NCI-H2029 treated with DMSO at 0.1 percent for 48 hours (cell line): ENCODE measurements at places on chromosomes 12 and 14.
A peak's percentile ranks its signal among the peaks of the same experiment; 100 is the strongest.

- DNase-seq: no peak
Observed at GRCh38 chr14:45679853-45680252, 426.9 kb upstream of the MIS18BP1 start.

DNA sequence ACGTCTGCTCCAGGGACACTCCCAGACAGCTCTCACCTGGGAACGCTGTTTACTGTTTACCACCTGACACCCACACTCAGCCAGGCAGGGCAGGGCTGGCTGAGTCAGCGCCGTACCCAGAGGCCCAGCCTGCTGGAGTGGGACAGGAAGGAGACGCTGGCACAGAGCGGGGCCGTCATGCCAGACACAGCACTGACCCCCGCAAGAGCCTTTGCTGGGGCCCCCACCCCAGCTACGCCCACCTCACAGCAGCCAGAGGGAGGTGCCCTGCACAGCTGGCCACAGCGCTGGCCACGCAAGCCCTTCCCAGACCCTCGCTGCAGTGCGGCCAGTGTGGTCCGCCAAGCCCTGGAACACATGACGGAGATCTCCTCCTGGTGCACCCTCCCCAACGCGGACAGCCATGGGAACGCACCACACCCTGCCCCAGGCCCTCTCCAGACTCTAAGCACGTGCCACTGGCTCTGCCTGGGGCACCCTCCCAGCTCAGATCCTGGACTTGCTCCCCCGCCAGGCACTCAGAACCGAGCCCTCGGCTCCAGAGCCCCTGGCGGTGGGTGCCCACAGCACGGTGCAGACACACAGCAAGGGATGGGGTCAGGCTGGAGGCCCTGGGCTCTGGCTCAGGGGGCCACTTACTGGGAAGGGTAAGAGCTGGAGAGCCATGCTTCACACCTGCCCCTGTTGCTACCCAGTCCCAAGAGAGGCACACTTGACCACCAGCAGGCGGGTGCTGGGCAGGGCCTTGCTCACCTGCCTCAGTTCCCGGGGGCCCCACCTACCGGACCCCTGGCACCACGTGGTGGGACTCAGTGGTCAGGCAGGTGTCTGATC lies 5.7 kb downstream of the AHNAK2 start:
- no peak for DNase-seq

DNA sequence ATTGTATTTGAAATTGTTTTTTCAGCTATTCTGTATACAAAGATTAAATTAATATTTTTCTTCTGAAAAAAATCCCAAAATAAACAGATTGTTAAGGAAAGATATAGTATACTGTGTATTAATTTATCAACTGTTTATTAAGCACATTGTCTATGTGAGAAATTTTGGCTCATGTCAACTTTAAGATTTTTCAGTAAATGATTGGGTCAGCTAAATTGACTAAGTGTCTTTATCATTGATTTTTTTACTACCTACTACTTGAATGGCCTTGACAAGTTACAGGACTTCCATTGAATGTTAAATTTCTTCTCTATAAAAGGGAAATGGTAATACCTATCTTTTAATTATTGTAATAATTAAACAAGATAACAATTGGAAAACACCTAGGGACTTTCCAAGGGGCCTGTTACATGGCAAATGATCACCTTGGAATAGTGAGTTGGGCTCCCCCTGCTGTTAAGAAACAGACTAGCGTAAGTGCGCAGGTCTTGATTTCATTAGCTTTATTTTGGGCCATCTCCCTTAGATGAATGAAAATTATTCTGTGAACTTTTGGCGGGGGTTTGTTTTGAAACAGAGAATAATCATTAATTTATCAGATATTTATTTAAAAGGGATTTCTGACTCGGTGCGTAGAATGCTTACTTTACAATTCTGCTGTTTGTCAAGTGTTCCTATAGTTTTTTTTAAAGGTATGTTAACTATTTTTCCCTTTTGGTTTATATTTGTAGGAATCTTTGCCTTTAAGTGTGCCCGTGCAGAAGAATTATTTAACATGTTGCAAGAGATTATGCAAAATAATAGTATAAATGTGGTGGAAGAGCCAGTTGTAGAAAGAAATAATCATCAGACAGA lies 14.5 kb upstream of the CCT2 start:
- DNase-seq: peak; percentile 43

- DNase-seq: no peak
Observed at GRCh38 chr12:113239811-113240331, 18.6 kb downstream of the TPCN1 start.

DNA sequence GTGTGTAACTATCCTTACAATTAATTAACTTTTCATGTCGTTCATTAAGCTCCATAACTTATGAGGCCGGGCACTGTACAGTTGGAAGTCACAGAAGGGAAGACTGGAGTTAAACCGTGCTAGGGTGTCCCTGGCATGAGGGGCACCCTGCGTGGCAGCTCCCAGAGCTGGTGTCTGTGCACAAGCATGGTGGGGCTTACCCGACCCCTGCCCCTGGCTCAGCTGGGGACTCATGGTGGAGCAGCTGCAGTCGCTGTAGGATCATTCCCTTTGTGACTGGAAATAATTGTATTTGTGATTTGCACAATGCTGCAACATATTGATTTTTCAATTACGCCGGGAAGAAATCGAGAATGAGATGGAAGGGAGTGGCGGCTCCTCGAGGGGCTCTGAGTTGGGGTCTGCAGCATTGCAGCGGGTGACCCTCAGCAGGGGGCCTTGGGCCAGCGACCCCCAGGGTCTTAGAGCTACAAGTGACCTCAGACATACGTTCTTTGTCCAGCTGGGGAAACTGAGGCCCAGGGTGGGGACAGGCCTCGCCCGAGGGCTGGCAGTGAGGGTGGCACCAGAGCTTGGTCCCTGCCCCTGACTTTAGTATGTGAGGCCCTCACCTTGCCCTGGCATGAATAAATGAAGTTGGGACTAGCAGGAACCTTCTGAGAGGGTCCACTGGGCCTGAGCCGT lies 125.4 kb downstream of the KIF26A start:
- DNase-seq: no peak

DNA sequence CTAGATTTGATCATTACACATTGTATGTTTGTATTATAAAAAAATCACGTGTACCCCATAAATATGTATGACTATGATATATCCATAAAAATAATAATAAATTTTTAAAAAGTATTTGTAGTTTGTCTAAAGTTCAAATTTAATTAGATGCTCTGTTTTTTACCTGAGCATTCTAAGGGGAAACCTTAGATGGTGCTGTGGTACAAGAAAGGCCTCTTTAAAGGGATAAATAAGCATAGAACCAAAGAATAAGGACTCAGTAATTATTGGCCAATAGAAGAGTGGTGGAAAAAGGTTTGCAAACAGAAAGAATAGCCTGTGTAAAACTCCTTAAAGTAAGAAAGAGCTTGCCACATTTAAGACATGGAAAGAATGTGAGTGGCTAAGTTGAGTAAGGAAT lies 580.1 kb upstream of the SEL1L start:
- DNase-seq: no peak
